Mesothelial cell of epicardium (in vitro differentiated cells): ENCODE measurements at places on chromosomes 2 and 18.

DNA sequence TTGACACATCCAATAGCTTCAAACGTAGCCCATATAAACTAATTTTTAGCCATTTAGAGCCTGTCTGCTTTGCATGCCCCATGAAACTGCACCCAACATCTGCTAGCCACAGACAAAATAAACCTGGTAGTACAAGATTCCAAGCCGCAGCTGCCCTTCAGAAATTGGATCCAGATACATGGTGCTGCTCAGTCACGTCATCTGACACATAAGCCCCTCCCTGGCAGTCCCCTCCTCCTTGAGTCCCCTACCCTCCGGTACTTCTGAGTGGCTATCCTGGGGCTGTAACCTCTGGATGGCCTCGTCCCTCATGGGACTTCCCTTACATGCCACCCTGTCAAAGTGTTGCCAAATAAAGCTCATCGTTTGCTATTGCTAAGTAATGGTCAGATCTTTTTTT is 33.8 kb downstream of the PROC start:
- no peak for DNase-seq

DNA sequence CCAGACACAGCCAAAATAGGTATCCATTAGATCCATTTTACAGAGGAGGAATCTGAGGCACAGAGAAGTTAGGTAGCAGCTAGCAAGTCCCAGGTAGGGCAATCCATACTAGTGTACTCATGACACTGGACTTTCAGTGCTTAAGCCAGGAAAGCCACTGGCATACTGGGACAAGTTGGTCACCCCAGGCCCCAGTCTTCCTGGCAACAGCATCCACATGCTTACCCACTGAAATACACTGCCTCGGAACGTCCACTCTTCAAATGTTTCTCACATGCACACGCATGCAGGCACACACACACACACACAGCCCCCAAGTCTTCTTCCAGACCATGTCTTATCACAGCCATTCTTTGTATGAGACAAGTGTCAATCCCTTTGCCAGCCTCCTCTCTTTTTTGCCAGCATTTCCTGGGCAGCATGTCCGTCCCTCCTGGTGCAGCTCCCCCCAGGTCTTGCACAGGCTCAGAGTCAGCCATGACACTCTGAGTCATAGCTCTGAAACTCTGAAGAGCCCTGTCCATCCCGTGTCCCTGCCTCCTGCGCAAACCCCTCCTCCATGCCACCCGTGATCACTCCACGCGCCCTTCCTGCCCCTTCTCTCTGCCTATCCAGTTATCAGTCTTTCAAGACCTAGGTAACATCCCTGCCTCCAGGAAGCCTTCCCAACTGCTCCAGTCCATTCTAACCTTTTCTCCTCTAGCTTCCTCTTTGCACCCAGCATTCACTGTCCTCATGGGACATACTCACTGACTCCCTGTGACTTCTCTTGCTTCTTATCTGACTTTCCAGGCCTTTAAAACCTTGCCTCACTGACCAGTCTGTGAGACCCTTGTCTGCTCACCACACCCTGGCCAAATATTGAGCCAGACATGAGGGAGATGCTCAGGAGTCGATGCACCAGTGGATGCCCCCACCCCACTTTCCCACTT is 10.9 kb upstream of the TEX261 start:
- DNase-seq = no peak

GRCh38 chr18:46842583-46842982 is 74.7 kb downstream of the PIAS2 start:
- no peak for DNase-seq

DNA sequence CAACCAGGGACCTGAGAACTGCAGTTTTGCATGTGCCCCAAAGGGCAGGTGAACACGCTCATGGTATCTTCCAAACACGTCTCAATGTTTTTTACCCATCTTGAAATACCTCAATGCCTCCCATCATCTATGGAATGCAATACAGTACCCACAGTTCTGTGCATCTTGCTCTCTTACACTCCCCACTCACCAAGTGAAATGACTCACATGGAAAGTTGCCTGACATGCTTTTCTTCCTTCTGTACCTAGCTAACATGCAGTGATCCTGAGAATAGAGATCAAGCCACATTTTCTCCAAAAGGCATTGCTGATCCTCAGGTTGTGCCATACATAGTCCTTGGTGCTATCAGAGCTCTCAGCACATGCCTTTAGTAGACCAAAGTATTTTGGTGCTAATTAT is 373.9 kb downstream of the GPD2 start:
- DNase-seq = no peak

DNA sequence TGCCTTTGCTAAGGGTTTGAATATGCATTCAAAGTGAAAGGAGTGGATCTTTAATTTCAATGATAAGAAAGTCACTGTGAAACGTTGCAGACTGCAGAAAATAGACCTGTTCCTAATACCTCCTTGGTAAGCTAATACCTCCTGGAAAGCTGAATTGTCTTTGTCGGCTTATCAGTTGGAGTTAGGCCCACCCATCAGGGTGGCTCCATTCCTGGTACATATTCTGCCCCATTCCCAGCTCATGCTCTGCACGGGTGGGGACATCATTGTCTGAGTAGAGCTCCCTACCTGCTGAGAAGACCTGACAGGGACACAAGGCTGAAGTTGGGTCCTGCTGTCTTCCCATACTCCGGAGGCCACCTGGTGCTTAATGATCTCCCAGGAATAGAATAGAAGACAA is 203.3 kb downstream of the EN1 start:
- DNase-seq = no peak

DNA sequence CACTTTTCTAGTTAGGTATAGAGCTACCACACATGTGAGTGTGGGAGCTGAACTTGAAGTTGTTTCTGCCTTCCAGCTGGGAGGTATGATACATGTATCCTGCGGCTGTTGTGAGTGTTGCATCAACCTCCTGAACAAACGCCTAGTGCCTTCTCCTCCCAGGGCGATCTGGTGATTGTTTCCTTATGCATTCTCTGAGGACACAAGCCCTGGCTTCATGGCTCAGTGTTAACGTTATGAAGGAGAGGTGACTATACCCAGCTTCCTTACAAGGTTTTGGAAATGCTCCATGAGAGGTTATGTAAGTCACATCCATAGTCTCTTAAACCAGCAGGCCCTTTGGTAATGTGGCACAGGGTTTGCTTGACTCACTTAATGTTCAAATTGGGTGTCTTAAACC is 64.9 kb downstream of the SPRED2 start:
- DNase-seq = no peak
